GM04504 (cell line): ENCODE measurements at places on chromosomes 4 and X.

GRCh38 chr4:122997463-122998101 lies 75.2 kb upstream of the NUDT6 start:
- no peak for DNase-seq

GRCh38 chr4:185669288-185669687 lies 134.0 kb upstream of the PDLIM3 start:
- no peak for DNase-seq

GRCh38 chr4:39571054-39571453 lies 43.8 kb upstream of the UGDH start:
- no peak for DNase-seq

GRCh38 chrX:49291615-49292337 lies 11.7 kb upstream of the GAGE10 start:
- peak; percentile 19 for DNase-seq

- DNase-seq, result no peak
Measured at GRCh38 chr4:6405397-6405706, 67.1 kb downstream of the PPP2R2C start.

DNA sequence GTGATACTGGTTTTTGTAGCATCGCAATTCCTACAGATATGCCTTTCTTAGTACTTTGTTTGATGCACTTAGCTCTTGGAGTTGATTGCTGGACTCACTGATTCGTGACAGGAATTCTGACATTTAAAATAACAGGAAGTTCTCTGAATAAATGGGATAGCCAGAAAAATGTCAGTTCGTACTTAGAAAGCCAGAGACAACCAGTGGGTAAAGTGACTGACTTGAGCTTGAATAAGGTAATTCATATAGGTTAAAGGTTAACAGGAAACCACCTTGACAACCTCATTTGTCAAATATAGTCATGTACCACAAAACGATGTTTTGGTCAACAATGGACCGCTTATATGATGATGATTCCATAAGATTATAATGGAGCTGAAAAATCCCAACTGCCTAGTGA lies 181.4 kb downstream of the RPA4 start:
- DNase-seq, result no peak

DNA sequence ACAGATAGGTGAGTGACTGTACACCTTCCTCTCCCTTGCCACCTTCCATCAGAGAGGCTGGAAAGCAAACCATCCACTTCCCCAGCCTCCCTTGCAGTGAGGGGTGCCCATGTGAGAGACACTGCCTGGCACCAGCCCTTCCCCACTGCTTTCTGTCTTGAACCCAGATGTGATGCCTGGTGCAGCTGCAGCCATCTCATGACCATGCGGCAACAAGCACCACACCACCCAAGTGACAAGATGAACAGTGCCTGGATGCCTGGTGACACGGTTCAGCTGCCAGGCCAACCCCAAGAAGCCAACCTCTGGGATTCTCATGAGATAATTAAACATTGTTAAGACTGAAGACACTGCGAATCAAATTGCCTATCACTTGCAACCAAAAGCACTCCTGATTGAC lies 31.4 kb downstream of the OTOP1 start:
- DNase-seq, result no peak

GRCh38 chrX:68072041-68072440 lies 361.3 kb downstream of the OPHN1 start:
- no peak for DNase-seq

DNA sequence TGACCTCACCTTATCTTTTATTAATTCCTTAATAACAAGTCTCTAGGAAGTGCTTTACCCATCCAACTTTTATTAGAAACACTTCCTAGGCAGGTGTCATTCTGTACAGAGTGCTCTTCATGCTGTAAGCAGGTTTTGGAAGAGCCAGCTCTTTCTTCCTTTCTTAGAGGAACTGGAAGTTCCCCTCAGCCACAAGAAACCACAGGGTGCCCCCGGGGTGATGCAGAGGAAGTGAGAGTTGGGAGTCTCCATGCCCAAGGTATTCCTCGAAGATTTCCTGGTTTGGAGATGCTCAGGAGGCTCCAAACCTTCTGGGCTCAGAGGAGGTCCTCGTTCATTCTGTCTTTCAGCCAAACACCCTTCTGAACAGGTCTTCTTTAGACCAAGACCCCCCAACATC lies 83.8 kb downstream of the EGF start:
- DNase-seq, result no peak

- no peak for DNase-seq
Measured at GRCh38 chrX:119236623-119237561, 807 bp downstream of the PGRMC1 start.

DNA sequence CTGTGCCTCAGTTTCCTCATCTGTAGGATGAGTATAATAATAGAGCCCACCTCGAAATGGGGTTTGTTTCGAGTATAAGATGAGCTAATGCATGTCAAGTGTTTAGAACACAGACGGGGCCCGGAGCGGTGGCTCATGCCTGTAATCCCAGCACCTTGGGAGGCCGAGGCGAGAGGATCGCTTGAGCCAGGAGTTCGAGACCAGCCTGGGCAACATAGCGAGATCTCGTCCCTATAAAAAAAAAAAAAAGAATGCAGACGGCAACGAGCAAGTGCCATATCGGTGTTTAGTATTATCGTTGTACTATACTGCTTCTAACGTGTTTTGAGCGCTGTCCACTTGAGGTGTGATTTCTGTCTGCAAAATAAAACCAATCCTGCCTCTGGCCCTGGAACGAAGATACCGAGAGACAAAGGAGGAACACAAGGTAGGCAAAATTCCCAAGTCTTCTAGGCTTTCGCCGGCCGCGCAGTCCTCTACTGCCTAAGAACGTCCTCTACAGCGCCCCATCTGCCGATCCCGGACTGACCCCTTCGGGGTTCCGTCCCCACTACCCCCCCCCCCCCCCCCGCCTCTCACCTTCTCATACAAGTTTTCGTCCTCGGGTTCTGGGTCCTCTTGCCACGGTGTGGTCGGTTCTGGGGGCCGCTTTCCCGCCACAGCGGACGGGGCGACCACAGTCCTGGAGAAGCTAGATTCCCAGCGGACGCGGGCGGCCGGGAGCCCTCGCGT lies 442 bp downstream of the NDUFB11 start:
- DNase-seq, result no peak

GRCh38 chrX:30568136-30568535 lies 9.4 kb downstream of the TASL start:
- peak; percentile 31 for DNase-seq

DNA sequence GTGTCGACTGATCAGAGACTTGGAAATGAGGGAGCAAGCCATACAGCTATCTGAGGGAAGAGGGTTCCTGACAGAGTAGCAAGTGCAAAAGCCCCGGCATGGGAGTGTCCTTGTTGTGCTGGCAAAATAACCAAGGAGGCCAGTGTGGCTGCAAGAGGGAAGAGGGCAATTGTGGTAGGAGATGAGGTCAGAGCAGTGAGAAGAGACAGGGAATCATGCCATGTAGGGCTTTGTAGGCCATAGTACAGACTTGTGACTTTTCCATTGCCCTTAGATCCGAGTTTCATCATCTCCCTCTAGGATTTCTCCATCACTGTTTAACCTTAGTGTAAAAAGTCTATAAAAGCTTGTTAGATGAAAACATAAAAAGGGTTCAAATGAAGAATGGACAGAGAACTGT lies 76.2 kb downstream of the DOCK11 start:
- DNase-seq, result no peak

DNA sequence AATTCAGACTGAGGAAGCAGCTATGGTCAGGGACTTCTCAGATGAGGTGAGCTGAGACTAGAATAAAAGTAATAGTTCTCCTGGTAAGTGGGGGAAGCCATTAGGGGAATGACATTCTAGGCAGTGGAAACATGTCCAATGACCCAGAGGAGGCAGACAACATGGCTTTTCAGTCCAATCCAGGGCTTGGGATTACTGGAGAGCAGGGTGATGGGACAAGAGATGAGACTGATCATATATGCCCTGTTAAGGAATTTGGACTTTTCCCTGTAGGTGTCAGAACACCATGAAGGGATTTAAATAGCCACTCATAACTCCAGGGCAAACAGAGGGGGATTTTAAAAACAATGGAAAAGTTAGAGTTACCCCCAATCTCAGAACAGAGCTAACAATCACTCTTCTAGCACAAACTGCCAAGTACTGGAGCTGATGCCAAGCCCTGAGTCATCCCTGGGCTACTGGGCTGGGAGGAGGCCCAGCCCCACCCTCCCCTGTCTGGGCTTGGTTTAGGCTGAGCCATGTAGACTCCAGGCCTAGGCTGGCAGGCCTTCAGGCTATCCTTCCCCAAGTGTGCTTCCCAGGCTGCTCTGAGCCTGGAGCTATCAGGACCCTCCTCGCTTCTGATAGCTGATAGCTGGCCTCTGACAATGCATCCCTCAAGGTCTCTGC lies 22.7 kb upstream of the MSN start:
- DNase-seq, result peak; percentile 71

GRCh38 chr4:152307669-152308068 lies 228.2 kb downstream of the FBXW7 start:
- DNase-seq, result no peak

DNA sequence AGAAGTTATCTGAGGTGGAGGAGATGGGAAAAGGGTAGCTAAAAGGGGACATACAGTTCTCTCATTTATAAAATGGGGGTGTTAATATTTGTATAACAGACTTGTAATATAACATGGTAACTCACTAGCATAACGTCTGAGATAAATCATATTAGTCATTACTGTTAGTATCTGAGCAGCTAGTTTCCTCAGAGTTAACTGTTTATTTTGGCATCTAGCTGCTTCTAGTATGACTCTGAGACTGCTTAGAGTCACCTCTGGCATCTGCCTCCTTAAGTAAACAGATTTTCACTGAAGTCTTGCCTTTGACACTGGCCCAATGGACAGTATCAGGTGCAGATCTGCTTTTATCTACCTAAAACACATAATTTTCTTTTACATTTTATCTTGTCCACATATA lies 58.1 kb downstream of the SLC30A9 start:
- DNase-seq, result peak; percentile 10

- DNase-seq, result no peak
Measured at GRCh38 chrX:148316446-148316845, 184.0 kb upstream of the AFF2 start.

- no peak for DNase-seq
Measured at GRCh38 chrX:37755025-37755424, 24.8 kb upstream of the CYBB start.

DNA sequence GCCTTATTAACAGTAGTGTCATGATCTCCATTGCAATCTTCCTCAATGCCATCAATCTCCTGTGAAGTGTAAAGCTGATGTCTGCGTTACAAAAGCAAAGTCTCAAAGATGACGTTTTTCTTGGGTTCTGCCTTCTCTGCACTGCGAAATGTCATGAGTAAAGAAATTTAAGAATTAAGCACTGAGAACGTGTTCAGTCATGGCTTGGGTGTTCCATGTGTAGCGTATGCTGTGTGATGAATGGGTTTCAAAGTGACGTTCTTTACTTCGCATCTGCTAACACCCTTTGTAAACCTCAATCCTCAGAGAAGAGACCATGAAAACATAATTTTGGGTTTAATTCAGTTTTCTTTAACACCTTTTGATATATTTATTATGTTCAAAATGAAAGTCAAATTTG lies 999 bp downstream of the NAP1L5 start:
- DNase-seq, result no peak

GRCh38 chrX:130728208-130728607 lies 174.8 kb downstream of the ENOX2 start:
- DNase-seq, result no peak

- DNase-seq, result no peak
Measured at GRCh38 chr4:169849456-169849855, 91.7 kb upstream of the HPF1 start.

DNA sequence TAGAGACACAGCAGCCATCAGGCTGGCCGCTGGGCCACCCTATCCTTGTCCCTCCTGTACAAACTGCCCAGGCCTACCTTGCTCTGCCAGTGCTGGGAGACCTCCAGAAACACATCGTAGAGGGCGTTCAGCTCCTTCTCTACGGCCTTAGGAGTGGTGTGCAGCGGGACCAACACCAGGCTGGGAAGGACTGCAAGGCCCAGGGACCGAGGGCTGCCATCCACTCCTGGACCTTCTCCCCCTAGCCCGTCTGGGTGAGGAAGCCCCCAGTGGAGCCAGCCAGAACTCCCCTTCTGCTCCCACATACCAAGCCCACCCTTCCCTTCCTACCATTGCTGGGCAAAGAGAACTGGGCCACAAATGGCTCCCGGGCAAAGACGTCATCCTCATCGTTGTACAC lies 5.0 kb downstream of the RPL10 start:
- no peak for DNase-seq

GRCh38 chrX:36573720-36574119 lies 434.4 kb upstream of the FAM47C start:
- no peak for DNase-seq

DNA sequence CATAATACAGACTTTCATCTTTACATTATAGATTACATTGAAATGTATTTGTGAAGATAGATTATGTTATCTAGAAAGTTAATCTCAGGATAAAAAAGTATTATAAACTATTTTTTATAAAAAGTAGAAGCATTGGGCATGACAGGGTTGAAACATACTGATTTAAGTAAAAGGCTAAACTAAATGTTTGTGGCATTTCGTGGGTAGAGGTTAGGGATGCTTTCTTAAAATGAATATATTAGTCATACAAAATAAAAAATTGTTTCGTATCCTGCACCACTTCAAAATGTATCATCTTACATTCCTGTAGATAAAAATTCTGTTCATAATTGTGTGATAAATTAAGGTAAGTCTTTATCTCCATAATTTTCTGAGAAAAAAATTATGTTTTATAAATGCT lies 603.6 kb downstream of the SPRY1 start:
- no peak for DNase-seq

- DNase-seq, result no peak
Measured at GRCh38 chr4:28675582-28675981, 1814.9 kb downstream of the STIM2 start.

- no peak for DNase-seq
Measured at GRCh38 chr4:173498771-173499170, 31.3 kb downstream of the HAND2 start.

GRCh38 chr4:15234116-15234855 lies 193.5 kb upstream of the C1QTNF7 start:
- peak; percentile 64 for DNase-seq

GRCh38 chr4:3253808-3254207 lies 4.8 kb downstream of the MSANTD1 start:
- DNase-seq, result no peak

GRCh38 chr4:131091896-131092295 lies 1995.9 kb downstream of the C4orf33 start:
- peak; percentile 6 for DNase-seq
